Suppressor macrophage treated with lipopolysaccharide for 4 hours (primary cell): ENCODE measurements at places on chromosomes 4 and X.

DNA sequence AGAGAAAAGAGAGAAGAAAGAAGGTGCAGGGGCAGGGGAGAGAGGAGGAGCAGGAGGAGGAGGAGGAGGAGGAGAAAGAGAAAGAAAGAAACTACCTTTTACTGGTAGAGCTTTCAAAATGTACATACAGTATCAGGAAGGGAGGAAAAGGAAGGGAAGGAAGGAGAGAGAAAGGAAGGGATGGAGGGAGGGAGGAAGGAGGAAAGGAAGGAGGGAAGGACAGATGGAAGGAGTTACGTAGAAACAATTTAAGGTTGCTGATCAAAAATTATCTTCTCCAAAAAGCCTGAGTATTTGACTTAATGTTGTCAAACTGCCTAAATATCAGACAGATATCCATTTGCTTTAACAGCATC lies 13.4 kb downstream of the TBC1D9 start:
- no peak for DNase-seq

DNA sequence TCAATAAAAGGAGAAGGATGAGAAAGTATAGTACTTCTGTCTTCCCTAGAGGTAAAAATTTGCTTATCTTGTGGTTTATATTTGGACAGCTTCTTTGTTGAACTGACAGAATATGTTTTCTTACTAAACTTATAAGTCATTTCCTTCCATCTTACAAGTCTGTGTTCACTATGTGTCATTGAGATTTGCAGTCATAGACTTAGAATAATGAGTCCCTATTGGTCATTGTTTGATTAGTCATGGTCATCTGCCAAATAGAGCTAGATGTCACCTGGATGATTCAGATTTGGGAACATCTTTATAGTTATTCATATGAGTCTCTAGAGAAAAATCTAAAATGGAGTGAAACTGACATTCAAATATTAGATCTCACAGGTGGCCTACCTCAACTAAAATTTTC lies 51.5 kb downstream of the SPATA18 start:
- DNase-seq: peak; percentile 25

DNA sequence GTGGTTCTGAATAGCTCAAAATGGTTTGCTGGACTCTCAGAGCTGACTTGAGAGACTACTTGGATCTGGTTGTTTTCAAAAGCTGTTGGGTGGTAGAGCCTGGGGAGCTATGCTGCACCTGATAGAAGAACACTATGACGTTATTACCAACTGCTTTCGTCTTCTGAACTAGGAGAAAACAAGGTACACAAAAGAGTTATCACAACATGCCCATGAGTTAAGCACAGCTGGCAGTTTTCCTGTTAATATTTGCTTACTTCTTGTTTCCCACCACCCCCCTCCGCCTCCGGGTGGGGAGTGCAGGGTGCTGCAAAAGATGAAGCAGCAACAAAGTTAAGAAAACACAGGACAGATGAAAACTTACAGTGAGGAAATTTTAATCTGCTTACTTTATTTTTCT lies 69.1 kb downstream of the RASL11B start:
- no peak for DNase-seq

GRCh38 chr4:143393195-143393594 lies 56.5 kb downstream of the GAB1 start:
- no peak for DNase-seq

DNA sequence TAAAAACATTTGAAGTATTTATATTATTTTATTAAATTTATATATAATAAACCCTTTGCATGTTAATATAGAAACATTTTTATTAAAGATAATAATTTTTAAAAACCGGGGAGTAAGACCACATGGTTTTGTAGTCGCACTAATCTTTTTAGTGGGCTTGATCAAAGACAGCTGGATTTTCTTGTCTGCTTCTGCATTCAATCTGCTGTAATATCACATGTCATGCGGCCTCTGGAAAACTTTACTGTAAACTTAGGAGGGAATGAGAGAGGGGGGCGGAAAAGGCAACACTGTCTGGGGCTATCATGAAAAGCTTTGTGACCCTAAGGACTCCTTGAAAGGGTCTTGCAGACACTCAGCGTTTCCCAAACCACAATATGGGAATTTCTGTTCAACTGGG lies 62.8 kb upstream of the NLGN4X start:
- no peak for DNase-seq

DNA sequence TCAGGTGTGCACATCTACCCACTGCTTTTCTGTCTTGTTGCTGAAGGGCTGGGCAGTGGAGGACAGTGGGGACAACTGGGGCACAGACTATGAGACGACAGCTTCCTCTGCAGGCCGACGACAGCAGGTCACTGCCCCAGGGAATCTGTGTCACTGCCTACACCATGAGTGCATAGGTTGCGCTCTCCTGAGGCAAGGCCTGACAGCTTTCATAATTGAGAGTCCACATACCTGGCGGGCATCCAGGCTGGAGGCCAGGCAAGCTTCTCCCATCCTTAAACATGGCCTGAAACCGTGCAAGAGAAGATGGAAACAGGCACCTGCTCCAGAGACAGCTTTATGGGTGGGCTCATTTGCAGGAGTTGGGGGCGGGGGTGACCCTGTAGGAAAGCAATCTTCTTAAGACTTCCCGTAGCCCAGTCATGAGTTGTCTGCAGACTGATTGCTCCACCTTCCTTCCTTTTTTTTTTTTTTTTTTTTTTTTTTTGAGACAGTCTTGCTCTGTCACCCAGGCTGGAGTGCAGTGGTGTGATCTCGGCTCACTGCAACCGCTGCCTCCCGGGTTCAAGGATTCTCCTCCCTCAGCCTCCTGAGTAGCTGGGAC lies 2.9 kb downstream of the ANOS1 start:
- DNase-seq: peak; percentile 9

DNA sequence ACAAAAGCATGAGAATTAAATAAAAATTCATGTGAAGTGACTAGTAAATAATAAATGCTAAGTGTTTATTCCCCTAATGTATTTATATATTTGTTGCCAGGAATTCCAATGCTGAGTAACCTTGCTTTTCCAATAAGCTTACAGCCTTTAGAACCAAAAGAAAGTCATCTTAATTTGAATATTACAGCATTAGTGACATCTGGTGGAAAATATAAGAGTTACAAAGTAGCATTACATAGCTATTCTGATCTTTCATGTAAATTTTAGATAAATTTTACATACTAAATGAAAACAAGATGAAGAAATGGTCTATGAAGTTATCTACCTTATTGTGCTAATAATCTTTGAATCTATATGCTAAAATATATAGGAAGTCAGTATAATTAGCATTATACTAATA lies 10.4 kb downstream of the MAD2L1 start:
- peak; percentile 15 for DNase-seq
